ENCODE measurements at places on chromosomes 2 and 18. TPM values are rescaled to one million over a fixed set of nuclear protein-coding genes. Genes with fewer than 3 reads are reported as not detected.

DNA sequence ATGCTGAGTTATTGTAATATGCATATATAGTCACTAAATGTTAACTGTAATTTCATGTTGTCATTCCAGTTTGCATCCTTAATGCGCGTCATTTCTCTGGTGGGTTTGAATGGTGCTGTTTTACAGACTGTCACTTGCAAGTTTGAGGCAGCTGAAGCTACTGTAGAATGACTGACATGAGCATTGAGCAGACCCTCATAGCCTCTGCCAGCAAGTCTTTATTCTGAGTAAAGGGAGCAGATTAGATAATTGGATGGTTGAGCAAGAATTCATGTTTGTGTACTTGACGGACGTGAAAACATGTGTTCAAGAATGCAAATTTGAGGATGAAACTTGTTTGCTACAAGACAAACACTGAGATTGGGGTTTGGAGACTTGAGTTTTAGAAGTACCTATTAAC, 854.8 kb upstream of the KLHL29 start:
- DNase-seq: no peak

GRCh38 chr18:8741532-8741931, 36.2 kb downstream of the MTCL1 start:
- no peak for DNase-seq

DNA sequence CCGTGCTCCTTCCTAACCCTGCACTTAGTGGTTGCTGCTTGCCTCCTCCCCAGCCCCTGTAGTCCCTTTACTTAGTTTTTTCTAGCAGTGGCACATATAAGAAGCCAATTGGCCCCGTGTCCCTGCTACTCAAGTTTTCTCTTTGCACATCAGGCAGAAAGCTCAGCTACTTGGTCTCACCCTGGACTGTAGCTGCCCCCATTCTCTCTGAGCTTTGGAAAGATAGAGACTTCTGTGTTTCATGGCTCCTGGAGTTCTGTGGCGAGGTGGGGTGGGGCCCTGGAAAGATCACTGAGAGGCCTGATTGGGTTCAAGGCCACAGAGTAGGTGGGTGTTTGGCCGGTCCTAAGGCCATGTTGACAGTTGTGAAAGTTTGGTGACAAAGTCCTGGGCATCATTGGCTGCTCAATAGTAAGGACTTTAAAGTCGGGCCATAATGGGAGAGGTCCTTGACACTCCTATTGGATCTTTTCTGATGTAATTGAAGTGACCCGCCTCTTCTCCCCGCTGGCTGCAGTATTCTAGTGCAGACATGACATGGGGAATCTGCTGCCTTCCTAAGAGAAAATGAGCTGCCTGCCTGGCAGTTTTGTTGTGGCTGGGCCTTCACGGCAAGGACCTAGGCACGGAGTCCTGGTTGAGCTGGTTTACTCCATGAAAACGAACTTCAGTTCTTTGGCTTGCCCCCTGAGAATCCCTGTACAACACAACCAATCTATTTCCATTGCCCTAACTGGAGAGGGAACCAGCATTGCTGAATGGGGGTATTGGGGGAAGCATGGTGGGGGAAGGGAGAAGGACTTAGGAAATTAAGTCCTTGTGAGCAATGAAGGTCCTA, 26.2 kb upstream of the CYP27A1 start:
- no peak for DNase-seq

DNA sequence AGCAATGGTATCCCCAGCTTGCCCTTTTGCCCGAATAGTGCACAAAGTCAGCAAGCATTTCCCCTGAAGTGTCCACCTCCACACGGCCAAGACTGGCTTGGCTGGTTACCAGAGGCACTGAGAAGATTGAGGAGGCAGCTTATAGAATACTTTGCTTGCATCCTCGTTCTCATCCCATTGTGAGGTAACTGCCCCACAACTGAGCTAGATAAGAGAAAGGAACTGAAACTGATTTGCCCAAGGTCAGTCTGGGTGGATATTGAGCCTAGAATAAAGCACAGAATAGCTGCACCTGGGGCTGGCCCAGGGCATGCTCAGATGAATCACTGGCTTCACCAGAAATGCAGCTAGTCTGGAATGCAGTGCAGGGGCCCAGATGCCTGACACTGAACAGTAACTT, 32.7 kb upstream of the MAP4K3 start:
- no peak for DNase-seq

- no peak for DNase-seq
Measured at GRCh38 chr18:11251891-11252270, 102.5 kb upstream of the PIEZO2 start.

GRCh38 chr2:70448041-70448440, 105.6 kb downstream of the TGFA start:
- no peak for DNase-seq

DNA sequence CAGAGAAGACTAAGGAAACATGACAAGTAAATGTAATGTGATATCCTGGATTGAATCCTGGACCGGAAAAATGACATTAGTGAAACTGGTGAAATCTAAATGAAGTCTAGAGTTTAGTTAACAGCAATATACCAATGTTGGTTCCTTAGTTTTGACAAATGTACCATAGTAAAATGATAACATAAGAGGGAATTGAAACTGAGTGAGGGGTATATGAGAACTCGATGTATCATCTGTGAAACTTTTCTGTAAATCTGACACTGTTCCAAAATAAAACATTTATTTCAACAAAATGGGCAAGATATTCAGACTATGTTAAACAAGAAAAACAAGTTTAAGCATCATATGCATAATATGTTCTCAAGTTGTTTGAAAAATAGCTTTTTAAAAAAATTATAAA, 63.8 kb downstream of the OLA1 start:
- no peak for DNase-seq

GRCh38 chr2:168742258-168742932, 60.0 kb upstream of the NOSTRIN start:
- no peak for DNase-seq

GRCh38 chr2:133352719-133353118, 215.5 kb downstream of the NCKAP5 start:
- DNase-seq: no peak

- DNase-seq: no peak
Measured at GRCh38 chr2:237109421-237109934, 23.8 kb downstream of the COPS8 start.

GRCh38 chr2:45675263-45675812, 23.9 kb downstream of the PRKCE start:
- no peak for DNase-seq

DNA sequence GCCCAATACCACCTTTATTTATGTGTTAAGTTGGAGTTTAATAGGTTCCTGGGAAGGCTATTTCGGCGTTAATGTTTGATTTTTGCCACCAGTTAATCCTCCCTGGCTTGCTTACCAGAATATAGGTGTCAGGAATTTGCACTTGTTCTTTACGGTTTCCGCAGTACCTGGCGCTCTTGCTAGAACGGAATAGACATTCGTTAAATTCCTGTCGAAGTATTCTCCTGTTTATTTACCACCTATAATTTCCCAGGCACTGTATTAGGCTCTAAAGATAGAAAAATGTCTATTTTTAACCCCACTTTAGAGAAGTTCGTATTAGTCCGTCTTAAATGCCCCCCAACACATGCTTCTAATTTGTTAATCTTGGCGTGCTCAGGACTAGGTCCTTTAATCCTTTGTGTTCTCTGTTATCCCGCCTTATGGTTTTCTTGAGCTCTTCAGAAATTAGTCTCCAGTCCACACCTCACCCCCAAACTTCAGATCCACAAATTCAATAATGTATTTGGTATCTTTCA, 575 bp downstream of the CCDC150 start:
- no peak for DNase-seq

- DNase-seq: peak; percentile 70
Measured at GRCh38 chr2:3242747-3243369, 134.8 kb downstream of the EIPR1 start.

GRCh38 chr2:70757360-70757759, 10.6 kb downstream of the ADD2 start:
- no peak for DNase-seq

DNA sequence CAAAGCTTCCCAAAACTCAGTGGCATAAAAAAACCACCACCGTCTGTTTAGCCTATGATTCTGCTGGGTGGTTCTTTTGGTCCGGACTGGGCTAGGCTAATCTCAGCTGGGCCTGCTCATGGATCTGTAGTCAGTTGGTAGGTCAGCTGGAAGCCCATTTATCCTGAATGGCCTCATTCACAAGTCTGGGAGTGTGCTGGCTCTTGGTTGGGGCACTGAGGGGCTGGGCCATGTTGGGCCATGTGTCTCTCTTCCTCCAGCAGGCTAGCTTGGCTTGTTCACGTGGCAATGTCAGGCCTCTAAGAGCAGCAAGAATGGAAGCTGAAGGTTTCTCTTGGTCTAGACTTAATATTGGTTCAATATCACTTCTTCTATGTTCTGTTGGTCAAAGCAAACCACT, 95.7 kb upstream of the HS6ST1 start:
- DNase-seq: no peak

DNA sequence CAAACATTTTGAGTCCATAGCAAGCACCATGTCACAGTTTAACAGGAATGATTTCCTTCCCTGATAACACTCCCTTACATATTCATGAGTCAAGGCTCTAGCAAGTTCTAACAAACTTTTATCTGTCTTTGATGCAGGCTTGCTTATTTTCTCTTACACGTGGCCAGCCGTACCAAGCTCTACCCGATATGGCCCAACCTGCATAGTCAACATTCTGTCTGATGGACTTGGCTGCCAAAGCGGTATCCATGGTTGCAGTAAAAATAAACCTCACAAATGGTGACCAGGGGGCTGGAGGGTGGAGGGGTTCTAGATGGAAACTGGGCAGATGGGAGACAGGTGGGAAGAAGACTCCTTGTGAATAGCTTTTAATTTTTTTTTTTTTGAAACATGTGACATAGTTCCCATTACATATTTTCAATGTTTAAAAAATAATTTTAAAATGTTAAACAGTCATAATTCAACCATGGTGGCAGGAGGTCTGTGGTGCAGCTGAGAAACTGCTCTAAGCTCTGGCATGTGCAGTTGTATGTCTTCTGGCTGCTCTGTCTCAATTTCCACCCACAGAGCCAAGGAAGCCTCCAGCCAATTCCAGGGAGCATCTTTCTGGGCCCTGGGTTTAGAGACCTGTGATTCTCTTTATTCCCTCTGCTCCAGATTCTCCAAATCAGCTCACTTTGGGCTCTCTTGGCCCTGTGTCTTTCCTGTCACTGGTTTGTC, 20.7 kb upstream of the CXCR1 start:
- DNase-seq: no peak

- DNase-seq: no peak
Measured at GRCh38 chr2:10475811-10476660, 27.9 kb upstream of the ODC1 start.

GRCh38 chr2:80476535-80477117, 172.1 kb upstream of the LRRTM1 start:
- no peak for DNase-seq

DNA sequence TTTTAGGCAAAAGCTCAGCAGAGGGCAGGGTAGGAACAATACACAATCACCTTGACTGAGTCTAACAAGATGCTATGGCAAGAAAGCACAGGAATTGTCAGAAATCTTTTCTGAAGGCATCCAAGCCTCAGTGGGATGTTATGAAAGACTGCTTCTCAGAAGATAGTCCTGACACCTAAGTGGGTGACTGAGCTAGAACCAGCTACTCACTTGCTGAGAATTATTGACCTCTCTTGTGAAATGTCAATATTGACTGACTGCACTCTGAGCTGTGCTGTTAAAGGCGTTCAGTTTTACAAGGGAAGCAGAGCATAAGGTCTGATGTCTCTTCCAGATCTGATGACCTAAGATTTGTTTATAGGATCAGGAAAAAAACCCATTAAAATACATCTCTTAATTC, 46.1 kb downstream of the TACR1 start:
- DNase-seq: no peak

DNA sequence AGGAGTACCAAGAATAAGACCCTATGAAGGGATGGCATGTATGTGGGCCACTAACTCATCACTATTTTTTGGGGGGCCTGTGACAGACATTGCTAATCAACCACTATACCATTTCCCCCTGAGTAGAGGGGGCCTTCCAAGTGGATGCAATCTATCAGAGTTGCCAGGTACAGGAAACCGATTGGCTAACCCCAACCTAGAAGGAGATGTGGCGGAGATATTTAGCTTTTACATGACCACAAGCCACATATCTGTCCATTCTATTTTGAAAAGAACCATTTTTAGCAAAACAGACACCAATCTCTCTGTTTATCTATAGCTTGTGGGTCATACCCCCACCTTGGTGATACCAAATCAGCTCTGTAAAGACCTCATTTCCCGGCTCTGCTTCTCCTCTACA, 51.0 kb downstream of the PAX8 start:
- DNase-seq: no peak

DNA sequence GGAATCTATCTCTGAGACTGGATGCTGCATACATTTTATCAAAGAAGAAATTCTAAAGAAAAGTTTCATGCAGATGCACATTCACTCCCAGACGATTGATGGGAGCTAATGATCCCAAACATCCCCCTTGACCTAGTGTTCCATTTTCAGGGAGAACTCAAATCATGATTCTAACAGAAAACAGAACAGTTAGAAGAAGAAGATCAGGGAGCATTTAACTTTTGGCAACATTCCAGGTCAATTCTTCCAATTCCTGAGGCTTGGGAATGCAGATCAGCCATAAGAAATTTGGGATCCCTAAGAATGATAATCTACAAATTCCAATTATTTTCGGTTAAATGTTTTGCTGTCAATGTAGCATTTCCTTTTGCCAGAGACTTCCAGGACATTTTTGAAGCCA, 96.6 kb downstream of the CPO start:
- DNase-seq: no peak

GRCh38 chr2:31525876-31526275, 54.9 kb downstream of the SRD5A2 start:
- no peak for DNase-seq

- no peak for DNase-seq
Measured at GRCh38 chr2:77838441-77838840, 316.3 kb upstream of the LRRTM4 start.

DNA sequence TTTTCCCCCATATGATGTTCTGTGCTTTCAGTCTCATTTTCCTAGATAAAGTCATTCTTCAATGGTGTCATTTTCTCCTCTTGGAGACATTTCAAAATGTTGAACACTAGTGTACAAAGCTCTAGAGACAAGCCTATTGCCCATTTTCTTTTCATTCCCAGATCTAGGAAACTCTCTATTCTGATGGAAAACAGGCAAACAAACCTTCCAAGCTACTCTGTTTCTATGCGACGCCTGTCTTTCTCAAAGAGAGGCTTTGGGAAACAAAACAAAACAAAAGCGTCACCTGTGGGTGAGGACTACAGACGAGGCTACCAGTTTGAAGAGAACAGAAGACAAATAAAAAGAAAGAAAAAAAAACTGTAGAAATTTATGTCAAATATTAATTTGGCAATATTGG, 311.0 kb downstream of the CBLN2 start:
- DNase-seq: no peak

The FAM124B gene
- 0.14 TPM for polyA plus RNA-seq

The LRRC30 gene
- polyA plus RNA-seq: not detected

The KIAA2012 gene
- not detected for polyA plus RNA-seq

The ALLC gene
- polyA plus RNA-seq: not detected

The MEP1B gene
- not detected for polyA plus RNA-seq

The RNU2-63P gene
- not detected for polyA plus RNA-seq

The RAB6D gene
- polyA plus RNA-seq: not detected

The CD302 gene
- 0.34 TPM for polyA plus RNA-seq

The TTR gene
- not detected for polyA plus RNA-seq

The FAM237A gene
- not detected for polyA plus RNA-seq

The ARHGEF4 gene
- polyA plus RNA-seq: 12.0 TPM

The IMPACT gene
- polyA plus RNA-seq: 17.5 TPM

The HRH4 gene
- not detected for polyA plus RNA-seq

All from naive thymus-derived CD8-positive, alpha-beta T cell (primary cell).